NCI-H146 (cell line): ENCODE measurements at places on chromosomes 12 and 14.

GRCh38 chr12:96132819-96133218 lies 61.4 kb upstream of the ELK3 start:
- peak; percentile 58 for DNase-seq

DNA sequence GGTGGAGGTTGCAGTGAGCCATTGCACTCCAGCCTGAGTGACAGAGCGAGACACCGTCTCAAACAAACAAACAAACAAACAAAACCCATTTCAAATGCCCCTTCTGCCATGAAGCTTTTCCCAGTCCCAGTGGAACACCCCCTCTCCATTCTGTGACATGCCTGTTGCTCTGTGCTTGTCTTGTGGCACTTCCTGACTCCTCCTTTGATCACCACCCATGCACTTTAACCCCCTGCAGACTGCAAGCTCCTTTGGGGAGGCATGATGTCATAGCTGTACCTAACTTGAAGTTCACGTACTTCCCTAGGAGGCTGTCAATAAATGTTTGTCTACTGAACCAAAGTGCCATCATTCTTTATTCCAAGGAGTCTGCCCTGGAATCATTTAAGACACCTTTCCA lies 64.7 kb downstream of the TMCC3 start:
- DNase-seq, result no peak

GRCh38 chr14:52902971-52903619 lies 47.8 kb downstream of the FERMT2 start:
- DNase-seq, result no peak

GRCh38 chr12:12441843-12442461 lies 85.1 kb downstream of the BORCS5 start:
- DNase-seq, result peak; percentile 42

DNA sequence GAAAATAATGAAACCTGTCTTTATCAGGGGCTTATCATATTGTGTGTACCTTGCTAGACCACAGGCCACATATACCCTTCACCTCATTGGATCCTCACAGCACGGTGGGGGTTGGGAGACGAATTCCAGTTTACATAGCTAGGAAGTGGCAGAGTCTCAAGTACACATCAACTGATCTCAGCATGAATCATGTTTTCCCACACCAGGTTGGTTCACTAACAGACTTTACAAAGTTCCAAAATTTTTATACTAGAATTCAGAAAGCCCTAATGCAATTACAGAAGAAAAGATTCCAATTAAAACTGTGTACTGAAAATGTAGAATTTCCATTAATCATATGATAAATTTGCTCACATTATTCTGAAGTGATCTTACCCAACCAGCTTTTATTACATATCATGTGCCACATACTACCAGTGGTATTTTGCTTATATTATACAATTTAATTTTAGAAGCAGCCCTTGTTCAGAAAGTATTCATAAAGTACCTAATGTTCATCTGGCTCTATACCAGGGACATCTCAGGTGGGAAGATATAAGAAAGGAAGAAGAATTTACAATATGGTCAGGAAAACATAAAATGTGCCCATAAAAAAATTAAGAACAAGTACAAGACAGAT lies 196.2 kb downstream of the ITPR2 start:
- no peak for DNase-seq

DNA sequence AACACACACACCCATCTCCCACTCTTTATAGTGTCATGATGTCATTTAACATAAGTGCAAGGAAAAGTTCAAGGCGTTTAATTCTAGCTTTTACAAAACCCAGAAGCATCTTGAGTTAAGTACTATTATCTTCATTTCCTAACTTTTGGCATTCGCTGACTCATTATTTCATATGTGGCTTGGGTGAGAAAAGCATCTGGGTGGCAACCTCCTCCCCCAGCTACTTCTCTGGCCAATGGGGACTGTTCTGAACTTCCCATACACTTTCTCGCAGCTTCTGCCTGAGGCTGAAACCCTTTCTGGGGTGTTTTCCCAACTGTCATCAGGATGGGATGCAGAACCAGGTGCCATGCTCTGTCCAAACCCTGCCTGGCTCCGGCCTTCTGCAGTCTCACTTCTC lies 2.8 kb upstream of the MARK3 start:
- no peak for DNase-seq

GRCh38 chr14:61077951-61078720 lies 97.1 kb downstream of the SLC38A6 start:
- no peak for DNase-seq

DNA sequence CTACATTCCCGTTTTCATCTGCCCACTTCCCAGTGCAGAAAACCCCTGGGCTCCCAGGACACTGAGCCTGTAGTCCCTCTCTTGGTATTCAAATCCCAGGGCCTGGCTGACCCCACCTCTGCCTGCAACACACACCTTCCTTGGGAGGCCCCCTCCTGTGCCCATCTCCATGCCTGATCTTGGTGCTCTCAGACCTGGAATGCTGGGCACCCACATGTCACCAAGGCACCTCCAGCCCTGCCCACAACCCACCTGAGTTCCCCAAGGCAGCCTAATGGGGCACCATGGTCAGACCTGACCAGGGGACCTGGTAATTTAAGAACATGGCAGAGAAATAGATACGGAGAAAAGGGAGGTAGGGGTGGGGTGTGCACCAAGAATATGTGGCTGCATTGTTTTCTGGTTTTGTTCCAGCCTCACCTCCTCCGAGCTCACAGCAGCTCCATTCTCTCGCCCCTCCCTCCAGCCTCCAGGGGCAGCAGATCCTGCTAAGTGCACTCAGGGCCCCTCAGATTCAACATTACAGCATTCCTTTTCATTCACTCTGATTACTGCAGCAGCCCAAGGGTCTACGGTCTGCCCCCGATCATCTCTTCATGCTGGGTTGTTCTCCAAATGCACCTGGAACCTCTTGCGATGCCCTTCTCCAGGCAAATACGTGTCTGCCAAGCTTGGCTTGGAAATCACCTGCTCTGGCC lies 9.2 kb upstream of the HSP90AA1 start:
- no peak for DNase-seq

GRCh38 chr14:100317912-100318808 lies 5.0 kb upstream of the SLC25A47 start:
- DNase-seq, result no peak

GRCh38 chr12:131915000-131915689 lies 13.9 kb upstream of the PUS1 start:
- DNase-seq, result no peak

- DNase-seq, result no peak
These were observed 13.1 kb downstream of the ATXN3 start for GRCh38 chr14:92093320-92093719.

- DNase-seq, result no peak
These were observed 50.8 kb downstream of the NTN4 start for GRCh38 chr12:95739561-95740313.

DNA sequence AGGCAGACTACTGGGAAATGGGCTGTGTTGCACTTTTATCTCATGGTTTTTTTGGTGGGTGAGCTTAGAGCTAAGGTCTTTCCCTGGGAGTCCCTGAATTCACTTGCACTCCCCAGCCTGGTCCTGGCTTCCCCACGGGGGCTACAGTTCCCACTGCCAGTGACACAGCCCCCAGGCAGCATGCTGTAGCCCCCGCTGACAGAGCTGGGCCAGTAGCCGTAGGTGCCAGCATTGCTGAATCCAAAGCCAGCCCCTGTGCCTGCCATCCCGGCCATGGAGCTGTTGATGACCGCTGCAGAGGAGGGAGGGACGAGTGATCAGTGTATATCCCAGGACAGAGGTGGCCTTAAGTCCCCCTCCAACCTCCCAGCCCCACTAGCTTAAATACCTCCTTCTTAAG lies 6.9 kb upstream of the KRT72 start:
- DNase-seq, result no peak

GRCh38 chr14:22487941-22488340 lies 101.1 kb downstream of the DAD1 start:
- no peak for DNase-seq

DNA sequence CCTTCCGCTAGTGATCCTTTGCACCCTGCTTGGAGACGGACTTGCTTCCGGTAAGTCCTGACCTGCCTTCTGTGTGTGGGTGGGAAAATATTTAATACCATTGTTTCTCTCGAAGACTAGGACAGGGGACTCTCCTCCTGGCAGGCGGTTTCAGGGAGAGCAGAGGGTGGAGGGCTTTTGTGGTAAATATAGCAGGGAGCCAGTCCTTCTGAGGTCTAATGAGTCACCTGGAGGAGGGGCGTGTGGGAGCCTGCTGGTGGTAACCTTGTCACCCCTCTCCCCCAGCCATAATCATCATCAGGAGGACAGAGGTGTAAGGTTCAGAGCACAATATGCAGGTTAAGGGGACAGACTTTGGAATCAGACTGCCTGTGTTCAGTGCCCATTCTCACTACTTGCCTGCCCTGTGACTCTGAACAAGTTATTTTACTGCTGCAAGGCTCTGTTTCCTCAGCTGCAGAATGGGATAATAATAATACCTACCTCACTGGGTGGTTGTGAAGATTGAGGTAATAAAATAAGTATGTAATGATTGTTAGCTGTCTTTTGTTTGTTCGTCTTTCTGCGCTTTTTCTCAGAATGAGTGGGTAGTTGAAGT lies 47.4 kb downstream of the SUSD6 start:
- peak; percentile 36 for DNase-seq

DNA sequence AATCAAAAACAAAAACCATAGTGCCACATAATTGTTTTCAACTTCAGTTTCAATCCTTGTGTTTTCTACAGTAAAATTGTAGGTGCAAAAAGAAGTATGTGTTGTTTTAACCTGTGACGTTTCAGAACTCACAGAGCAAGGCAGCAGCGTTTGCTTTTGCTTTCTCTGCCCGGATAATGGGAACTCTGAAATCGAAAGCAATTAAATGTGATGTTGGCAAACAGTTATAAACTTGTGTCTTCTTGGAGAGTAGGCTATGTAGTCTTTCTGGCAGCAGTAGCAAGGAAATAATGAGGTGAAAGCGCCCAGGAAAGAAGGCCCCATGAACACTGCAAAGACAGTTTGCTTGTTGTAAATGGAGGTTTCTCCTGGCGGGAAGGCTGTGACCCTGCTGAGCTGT lies 39.1 kb downstream of the FNTB start:
- DNase-seq, result no peak

DNA sequence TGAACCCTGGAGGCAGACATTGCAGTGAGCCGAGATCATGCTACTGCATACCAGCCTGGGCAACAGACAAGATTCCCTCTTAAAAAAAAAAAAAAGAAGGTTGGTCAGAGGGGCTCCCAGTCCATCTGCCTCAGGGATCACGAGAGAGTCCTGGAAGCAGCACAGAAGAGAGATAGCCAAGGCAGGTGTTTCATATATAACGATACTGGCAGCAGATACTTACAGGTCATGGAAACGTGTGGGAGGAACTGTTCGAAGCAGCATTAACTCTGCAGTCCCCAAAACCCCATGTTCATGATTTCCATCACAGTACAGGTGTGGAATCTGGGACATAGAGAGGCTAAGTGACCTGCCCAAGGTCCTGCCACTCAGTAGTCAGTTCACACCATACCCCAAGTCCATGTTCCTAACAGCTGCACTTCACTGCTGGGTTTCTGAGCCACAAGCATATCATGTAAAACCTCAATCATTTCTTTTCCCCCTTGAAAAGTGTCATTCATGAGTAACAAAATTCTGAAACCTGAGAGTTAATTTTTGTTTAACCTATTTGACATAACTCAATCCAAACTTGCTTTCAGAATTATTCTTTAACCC lies 16.7 kb downstream of the CDK2AP1 start:
- no peak for DNase-seq

GRCh38 chr14:56751471-56751870 lies 58.8 kb downstream of the OTX2 start:
- peak; percentile 42 for DNase-seq

- no peak for DNase-seq
These were observed 5.8 kb upstream of the TNFRSF1A start for GRCh38 chr12:6347367-6348338.

GRCh38 chr12:110071967-110072366 lies 23.6 kb upstream of the C12orf76 start:
- no peak for DNase-seq

DNA sequence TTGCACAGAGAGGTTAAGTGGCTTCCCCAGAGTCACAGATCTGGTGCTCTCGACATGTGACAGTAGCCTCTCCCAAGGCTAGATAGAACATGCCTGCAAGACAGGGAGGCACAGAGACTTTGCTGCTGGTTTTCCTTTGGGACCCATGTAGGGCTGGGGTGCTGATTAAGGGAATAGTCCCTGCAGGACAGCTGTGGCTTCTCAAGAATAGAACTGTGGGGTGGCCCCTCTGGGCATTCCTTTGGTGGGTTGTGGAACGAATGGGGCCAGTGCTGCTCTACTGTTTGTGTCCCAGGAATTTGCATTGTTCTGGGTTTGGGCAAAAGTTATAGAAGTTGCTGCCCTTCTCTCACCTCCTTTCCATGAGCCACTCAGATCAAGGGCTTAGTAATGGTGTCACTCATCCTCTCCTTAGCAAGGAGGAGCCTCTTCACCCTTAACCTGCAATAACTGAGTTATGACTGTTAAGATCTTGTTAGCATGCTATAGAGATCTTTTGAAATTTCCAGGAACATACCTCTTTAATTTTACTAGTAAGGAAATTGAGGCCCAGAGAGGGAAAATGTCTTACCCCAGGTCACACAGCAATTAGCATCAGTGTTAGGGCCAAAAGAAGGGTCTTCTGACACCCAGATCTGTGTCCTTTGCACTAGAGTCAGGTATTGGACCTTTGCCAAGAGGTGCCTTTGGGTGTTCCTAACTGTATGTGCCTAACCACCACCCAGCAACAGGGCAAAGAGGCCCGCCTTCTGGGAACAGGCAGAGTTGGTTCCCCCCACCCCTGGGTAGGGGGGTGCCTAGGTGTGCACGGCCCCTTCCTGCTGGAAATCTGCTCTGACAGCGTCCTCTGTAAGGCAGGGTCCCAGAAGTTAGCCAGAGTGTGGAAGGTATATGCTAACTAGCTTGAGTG lies 31.4 kb downstream of the CD9 start:
- DNase-seq, result no peak

- DNase-seq, result no peak
These were observed 8.6 kb downstream of the PGF start for GRCh38 chr14:74946659-74947281.

DNA sequence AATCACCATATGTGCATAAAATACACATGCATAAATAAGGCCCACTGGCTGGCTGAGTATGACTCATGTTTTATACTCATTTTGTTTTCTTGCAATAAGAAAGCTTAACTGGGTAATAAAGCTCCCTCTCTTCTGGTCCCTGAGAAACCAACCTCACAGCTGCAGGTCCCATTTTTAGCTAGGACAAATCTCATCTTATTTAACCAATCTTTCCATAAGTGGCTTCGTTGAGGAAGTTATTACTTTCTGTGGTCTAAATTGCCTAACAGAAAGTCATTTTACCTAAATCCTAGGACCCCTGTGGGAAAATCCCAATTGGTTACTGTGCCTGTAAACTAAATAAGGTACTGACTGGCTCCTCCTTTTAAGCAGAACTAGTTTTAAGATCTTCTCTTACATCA lies 232.8 kb upstream of the FBXO33 start:
- no peak for DNase-seq

DNA sequence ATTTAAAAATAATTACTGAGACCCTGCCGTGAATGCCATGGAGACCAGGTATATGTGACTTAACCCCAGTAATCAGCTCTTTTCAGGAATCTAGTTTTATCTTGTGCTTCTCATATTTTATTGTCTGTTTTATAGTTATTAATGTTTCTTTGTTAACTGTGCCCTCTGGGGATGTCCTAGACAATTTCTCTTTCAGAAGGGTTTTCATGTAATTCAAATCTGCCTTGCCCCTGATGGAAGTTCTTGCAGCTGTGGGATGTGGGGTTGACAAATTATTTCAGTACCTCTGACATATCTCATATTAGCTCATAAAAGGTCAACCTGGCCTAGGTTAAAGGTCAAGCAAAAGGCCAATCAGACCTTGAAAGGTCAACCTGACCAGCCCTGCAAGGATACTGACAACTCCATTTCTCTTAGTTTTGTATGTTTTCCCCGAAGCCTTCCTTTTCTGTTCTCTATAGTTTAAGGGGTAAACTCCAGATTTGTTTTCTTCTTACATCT lies 182.3 kb downstream of the SLC41A2 start:
- DNase-seq, result no peak
